ENCODE measurements at places on chromosomes 4 and X. TPM values are rescaled to one million over a fixed set of nuclear protein-coding genes. Genes with fewer than 3 reads are reported as not detected.
A peak's percentile ranks its signal among the peaks of the same experiment; 100 is the strongest.

DNA sequence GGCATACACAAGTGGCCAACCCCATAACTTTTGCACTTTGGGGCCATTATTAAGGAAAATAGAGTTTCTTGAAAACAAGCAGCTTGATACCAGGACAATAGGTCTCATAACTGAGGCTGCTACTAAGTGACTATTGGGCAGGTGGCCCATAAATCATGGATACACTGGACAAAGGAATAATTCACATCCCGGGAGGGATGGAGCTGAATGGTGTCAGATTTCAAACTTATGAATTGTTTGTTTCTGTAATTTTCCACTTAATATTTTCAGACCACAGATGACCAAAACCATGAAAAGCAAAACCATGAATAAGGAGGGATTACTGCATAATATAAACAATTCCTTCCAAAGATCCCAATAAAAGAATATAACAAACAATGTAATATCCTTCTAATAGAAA lies 114.4 kb downstream of the WDFY3 start:
- no peak for DNase-seq

DNA sequence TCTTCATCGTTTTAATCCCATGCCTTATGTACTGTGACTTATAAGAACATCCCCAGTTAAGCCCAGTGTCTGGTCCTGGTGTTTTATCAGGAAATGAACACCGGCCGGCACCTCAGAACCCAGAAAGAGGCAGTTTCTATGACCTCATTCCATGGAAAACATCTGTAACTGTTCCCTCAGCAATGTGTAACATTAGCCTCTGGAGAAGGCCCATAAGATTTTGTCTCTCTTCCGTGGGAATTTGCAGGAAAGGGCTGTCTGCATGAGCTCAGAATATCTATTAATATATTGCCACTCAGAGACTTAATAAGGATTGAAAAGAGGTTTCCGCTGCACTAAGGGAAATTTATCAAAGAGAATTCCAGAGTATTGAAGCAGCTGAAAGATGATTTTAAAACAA lies 3.1 kb upstream of the TCEANC start:
- no peak for DNase-seq

- no peak for DNase-seq
Measured at GRCh38 chrX:5829469-5829868, 399.2 kb downstream of the NLGN4X start.

TLR1 gene
- not detected for polyA plus RNA-seq

DNA sequence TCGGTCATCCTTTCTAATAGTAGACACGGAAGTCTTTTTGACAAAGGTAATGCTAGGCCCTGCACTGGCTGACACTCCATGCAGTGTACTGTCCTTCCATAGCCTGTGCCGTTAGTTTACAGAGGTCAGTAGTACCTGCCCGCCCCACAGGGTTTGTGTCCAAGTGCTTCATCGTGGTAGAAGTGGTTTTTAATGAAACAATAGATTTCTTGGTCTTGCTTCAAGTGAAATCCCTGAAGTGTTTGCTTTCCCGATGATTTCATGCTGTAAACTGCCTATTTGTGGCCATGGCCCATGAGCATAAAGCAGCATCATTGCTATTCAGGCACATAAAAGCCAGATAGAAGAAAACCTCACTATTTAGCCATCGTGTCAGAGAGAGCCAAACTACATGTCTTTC lies 139.3 kb downstream of the GPR143 start:
- DNase-seq = no peak

GRCh38 chrX:109839694-109840567 lies 106.9 kb upstream of the ACSL4 start:
- DNase-seq = no peak

GRCh38 chrX:24301806-24302205 lies 12.1 kb downstream of the SUPT20HL2 start:
- DNase-seq = no peak

MAGEA4 gene
- polyA plus RNA-seq = 0.19 TPM

DNA sequence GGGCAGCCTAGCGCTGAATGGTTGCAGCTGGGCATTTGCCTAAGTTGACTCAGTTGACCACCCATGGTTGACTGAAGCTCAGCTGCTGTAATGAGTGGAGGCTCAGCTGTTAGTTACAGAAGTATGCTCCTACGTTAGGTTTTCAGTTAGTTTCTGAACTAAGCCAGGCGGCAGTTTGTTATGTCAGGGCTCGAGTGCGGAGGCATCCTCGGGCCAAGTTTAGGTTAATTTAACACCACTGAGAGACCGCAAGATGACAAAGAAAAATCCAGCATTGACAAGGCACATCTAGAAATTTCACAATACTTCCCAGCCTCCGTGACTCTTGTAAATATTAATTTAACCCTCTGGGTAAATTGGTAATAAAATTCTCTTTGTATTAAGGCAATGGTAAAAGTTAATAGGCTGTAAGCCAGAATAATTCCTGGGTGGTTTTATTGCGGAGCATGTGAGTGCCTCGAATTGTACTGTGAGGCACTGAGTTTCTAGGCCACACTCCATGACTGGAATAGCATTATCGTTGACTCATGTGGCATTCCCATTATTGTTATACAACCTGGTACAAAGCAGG lies 33.1 kb upstream of the CDKN2AIP start:
- no peak for DNase-seq

GRCh38 chr4:40952217-40952616 lies 202.5 kb downstream of the NSUN7 start:
- no peak for DNase-seq

GRCh38 chr4:92387459-92388069 lies 83.8 kb downstream of the GRID2 start:
- DNase-seq = peak; percentile 17

FANCB gene
- 0.81 TPM for polyA plus RNA-seq

DNA sequence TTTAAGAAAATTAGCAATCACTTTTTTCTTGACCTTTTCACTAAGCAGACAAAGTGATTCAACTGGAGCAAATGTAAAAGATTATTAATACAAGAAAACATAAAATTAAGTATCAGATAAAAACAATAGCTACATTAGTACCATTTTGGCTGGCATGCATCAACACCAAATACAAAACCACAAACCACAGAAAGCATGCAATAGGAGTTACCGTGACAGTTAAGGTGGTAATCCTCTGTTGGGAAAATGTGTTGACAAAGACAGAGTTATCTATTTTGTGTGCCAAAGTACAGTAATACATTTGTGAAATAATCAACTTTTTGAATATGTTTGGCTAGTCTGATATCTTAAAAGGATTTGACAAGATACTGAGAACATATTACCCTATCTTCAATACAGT lies 89.8 kb upstream of the ETNPPL start:
- no peak for DNase-seq

PGK1 gene
- 260 TPM for polyA plus RNA-seq

- no peak for DNase-seq
Measured at GRCh38 chrX:70439016-70439415, 5.6 kb upstream of the DLG3 start.

TEC gene
- 0.85 TPM for polyA plus RNA-seq

KCND1 gene
- polyA plus RNA-seq = 0.99 TPM

- no peak for DNase-seq
Measured at GRCh38 chrX:149762696-149763614, 10.9 kb upstream of the HSFX1 start.

DNA sequence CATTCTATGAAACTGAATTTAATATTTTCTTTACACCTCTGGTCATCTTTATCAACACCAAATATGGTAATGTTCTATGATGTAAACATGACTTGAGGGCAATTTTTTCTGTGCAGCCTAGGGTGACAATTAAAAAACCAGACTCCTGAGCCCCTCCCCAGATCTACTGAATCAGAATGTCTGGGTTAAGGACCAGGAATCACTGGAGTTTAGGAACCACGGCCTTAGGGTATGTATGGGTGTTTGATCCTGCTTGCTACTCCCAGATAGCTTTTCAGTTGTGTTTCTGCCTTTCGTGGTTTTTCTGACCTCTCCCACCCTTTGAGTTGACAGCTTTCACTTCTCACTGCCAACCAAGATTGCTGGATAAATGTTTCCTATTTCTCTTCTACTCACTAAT lies 332.2 kb downstream of the DHX15 start:
- no peak for DNase-seq

GRCh38 chrX:17913801-17914200 lies 52.7 kb upstream of the RAI2 start:
- no peak for DNase-seq

DNA sequence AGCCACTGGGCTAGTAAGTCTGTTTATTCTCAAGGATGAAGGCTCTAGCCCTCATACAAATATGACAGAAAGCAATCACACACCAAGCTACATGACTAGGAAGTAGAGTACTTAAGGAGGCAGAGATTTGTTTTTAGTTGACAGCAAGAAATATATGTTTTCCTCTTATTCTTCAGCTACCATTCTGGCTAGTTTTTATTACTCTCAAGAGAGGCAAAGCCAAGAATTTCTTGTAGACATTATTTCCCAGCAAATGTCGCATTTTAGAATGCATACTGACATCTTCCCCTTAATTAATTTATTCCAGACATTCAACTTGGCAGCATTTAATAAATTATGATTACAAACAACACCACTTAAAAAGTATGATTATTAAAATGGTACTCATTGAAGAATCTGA lies 23.4 kb upstream of the FAM9C start:
- no peak for DNase-seq

- no peak for DNase-seq
Measured at GRCh38 chrX:97787849-97788248, 904.1 kb downstream of the RPA4 start.

HPGDS gene
- polyA plus RNA-seq = not detected

GPR78 gene
- not detected for polyA plus RNA-seq

DNA sequence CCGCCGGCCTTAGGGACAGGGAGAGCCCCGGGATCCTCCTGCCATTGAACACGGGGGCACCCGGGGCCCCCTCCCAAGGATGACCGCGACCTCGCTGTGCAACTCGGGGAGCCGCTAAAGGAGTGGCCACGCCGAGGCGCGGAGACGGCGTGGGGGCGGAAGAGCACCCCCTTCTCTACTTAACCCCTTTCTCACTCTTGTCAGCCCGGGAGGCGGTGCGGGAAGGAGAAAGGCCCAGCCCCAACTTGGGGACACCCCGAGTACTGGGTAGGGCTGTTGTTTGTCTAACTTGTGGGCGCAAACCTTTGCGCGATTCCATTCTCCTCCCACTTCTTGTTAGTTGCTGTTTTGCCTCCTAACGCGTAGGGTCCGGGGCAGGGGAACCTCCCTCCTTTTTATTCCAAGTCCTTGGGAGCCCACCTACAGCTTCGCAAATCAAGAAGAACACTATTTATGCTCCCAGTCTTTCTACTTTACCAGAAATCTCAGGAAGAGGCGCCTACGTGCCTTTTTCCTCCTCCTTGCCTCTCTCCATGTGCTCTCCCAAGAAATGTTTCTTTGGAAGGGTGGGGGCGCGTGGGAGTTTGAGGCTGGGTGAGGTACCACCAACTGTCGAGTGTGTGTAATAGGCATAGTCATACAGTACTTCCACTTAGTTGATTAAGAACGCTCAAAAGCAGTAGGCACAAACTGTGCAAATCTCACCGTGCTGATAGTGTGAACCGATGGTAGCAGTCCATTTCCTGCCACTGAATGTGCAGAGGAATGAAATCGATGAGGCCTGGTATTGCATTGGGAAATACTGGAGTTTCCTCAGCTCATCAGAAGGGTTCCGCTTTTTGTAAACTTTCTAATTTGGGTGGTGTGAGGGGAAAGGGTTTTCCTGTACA lies 813 bp downstream of the DIAPH2 start:
- peak; percentile 39 for DNase-seq

PLS3 gene
- polyA plus RNA-seq = 35.7 TPM

GRCh38 chr4:64799751-64800150 lies 390.5 kb upstream of the TECRL start:
- no peak for DNase-seq

- DNase-seq = no peak
Measured at GRCh38 chr4:173498771-173499170, 31.3 kb downstream of the HAND2 start.

DNA sequence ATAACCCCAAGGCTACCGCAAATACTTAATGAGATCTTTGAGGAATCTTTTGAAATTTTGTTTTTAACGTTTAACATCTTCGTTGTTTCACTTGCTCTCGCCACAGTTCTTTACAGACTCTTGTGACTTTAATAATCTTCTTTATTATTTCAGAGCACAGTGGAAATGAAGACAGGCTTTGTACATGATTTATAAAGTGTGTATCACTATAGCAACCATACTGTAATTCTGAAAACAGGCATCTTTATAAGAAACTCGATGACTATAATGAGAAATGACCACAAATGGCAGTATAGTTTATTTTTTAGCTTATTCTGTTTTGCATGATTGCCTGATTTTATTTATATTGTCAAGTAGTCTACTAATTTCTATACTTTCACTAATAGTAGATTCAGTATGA lies 224.4 kb upstream of the GALNTL6 start:
- no peak for DNase-seq

GRCh38 chrX:2781698-2782097 lies 29.9 kb downstream of the XG start:
- DNase-seq = no peak

- DNase-seq = no peak
Measured at GRCh38 chr4:183918696-183919095, 13.6 kb downstream of the STOX2 start.

DNA sequence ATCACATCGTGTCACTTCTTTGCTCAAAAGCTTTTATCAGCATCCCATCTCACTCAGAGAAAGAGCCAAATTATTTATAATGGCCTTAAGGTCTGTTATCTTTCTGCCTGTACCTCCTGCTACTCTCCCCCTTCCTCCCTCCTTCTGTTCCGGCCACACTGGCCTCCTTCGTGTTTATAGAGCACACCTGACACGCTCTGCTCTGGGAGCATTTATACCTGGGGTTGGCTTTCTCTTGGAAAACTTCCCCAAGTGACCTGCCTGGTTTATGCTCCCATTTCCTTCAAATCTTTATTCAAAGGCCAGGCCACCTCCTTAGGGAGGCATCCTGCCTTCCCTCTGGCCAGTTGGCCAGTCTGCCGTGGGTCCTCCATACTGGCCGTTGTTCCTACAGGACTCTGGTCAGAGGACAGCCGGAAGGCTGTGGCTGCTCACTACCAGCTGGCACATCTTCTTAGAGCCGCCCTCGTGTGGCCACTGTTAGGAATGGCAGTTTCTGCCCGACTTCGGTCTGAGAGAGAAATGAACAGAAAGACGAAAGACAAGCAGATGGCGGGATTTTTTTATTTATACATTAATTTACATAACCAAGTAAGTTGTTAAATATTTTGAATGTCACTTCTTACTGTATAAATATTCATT lies 80.2 kb upstream of the CBLL2 start:
- DNase-seq = peak; percentile 47

GRCh38 chr4:183905593-183906488 lies 734 bp downstream of the STOX2 start:
- peak; percentile 75 for DNase-seq

DNA sequence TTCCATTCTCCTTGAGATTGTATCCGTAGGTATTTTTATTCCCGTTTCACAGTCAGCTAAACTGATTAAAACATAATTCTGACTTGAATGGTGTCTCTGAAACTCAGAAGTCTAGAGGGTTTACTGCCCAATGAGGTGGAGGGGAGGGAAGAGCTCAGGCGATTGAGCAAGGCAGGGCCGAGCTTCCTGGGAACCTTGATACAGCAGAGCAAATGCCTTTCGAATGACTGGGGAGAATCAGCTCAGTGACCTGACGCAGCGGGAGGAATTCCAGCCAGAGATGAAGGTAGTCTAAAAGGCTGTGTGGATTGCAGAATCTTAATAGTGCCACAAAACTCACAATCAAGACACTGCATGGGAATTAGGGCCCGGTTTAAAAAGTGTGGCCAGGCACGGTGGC lies 233.6 kb downstream of the EVC2 start:
- DNase-seq = no peak

GRCh38 chrX:145735036-145735435 lies 82.6 kb upstream of the SLITRK2 start:
- no peak for DNase-seq

POLN gene
- 0.67 TPM for polyA plus RNA-seq

ASIC5 gene
- polyA plus RNA-seq = not detected
